NCI-H2081 (cell line): ENCODE measurements at places on chromosomes 5 and 9.
A peak's percentile ranks its signal among the peaks of the same experiment; 100 is the strongest.

DNA sequence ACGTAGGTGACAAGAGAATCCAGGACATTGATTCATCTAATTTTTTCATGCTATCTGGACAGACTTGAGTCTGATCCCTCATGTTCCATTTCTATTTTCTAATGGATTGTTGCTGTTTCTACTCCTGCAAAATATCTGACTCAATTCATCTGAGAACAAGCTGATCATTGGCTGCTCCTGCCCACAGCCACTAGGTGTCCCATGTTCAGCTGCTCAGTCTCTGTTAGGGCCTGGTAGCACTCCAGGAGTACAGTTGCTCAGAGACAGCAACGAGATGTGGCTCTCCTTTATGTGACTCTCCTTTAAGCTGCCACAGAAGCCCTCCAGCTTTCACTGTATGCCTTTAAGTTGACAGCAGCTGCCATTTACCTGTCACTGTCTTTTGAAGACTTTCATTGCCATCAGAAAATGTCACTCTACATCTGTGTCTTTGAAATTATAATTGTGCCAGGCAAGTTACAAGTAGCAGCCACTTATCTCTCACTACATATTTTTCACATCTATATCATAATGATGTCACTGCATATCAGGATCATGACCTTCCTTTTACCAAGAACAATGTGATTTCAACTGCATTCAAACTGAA lies 1944.2 kb upstream of the NUDT12 start:
- peak; percentile 1 for DNase-seq

GRCh38 chr9:16412740-16413139 lies 457.7 kb downstream of the BNC2 start:
- no peak for DNase-seq

- no peak for DNase-seq
These were observed 11.2 kb upstream of the MRNIP start for GRCh38 chr5:179869641-179870402.

- no peak for DNase-seq
These were observed 5.9 kb upstream of the SLC22A5 start for GRCh38 chr5:132363431-132364112.

DNA sequence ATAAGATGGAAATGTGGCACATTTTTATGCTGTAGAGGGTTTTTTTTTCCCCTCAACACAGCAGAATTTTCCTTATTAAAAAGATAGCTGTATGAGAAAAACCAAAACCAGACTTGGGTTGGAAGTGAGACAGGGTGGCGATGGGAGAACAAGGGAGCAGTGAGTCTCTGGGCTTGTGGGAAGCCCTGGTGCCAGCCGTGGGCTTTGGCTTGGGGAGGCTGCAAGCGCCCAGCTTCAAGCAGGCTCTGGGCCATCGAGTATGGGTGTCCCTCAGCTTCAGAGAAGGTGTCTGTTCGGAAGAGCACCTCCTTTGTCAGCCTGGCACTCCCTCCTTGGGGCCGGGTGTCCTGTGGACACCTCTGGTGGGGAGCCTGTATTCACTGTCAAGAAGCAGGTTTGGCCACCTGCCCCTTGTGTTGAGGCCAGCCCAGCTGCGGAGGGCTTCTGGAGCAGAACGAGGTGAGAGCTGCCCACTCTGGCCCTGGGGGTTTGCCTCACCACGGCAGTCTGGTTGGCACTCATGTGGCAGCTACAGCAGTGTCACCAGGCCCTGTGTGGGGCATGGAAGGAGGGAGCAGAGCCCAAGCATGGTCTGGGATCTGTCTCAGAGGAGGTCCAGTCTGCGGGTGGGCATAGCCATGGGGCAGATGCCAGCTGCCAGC lies 37.6 kb upstream of the ANGPTL2 start:
- no peak for DNase-seq

DNA sequence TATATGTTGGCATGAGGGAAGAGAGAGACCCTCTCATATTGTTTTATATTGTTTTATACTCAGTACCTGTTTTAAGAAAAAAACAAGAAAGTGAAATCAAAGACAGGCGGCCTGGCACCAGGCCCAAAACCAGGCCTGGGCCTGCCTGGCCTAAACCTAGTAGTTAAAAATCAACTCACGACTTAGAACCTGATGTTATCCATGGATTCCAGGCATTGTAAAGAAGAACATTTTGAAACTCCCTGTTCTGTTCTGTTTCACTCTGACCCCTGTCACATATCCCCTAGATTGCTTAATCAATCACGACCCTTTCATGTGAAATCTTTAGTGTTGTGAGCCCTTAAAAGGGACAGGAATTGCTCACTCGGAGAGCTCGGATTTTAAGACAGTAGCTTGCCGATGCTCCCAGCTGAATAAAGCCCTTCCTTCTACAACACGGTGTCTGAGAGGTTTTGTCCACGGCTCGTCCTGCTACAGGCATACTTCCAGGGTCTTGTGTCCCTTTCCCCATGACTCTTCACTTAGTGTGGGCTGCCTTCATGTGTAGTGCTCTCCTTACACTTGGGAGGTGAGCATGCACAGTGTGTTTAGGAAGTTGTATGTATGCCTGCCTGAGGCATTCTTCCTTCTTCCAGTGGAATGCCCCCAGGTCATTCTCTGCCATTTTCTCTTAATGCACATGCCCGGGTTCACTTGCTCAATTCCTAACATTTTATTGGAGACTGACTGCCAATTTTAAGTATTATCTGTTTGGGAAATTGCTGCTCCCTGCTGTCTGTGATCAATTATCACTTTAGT lies 17.8 kb downstream of the TBCA start:
- DNase-seq: no peak

DNA sequence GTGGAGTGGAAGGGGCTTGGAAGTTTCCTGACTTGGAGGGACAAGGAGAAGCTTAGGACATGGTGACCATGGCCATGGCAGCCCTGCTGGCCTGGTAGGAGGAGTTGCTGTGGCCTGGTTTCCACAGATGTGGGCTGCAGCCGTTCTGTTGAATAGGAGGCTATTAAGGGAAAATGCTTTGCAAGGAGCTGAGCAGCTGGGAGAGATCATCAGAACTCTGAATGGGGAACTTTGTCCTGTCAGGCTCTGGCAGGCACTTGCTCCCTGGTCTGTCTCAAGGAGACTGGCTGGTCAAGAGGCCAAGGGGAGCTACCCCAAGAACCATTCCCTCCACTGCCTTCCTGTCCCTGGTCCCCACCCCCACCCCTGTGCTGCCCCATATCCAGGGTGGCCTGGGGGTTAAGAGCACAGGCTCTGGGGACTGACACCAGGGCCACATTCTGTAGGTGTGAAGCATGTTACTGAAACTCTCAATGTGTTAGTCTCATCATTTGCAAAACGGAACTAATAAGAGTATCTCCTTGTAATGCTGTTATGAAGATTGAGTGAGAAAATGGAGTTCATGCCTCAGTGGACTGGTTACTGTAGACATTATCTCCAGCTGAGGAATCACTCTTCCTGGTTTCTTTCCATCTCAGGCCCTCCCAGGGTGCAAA lies 84.0 kb upstream of the ARAP3 start:
- DNase-seq: no peak

- DNase-seq: no peak
These were observed 43.3 kb downstream of the DOCK8 start for GRCh38 chr9:257957-258356.

- DNase-seq: no peak
These were observed 3.5 kb upstream of the BHMT start for GRCh38 chr5:79108086-79108485.

- no peak for DNase-seq
These were observed 317.9 kb upstream of the MEF2C start for GRCh38 chr5:89200899-89201298.

DNA sequence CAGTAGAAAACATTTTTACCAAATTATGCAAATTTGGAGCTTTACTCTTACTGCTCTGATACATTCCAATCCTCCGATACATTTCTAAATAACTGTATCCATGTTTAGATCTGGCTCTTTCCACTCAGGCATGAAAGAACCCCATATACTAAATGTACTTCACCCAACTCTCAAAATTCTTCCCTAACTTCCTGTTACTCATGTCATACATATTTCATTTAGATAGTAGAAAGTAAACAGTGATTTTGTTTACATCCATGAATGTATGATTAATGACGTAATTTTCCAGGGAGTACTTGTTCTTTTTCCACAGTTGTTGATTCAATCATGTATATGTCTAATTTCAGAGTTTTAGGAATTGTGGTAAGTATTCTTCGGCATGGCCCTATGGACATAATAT lies 1426.5 kb upstream of the C9orf72 start:
- DNase-seq: no peak

GRCh38 chr5:128466980-128467379 lies 71.1 kb downstream of the FBN2 start:
- no peak for DNase-seq

- no peak for DNase-seq
These were observed 11.6 kb upstream of the DBN1 start for GRCh38 chr5:177484902-177485549.

DNA sequence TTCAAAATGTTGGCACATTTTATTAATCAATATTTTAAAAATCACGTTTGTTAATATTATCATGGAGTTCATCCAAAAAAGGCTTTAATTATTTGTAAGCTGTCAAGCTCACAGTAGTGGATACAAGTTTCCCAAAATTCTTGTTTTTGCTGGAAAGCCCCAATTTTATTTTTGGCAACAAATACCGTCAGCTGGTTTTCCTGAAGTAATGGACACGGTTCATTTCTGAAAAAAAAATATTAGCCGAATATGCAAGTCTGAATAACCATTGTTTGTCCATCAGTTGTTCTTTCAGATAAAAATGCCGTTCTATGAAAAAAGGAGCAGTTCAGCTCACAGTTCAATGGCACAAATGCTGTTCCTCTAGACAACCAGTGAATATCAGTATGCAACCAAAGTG lies 101.5 kb upstream of the RAI14 start:
- no peak for DNase-seq

GRCh38 chr5:126383776-126384175 lies 39.4 kb upstream of the GRAMD2B start:
- no peak for DNase-seq

DNA sequence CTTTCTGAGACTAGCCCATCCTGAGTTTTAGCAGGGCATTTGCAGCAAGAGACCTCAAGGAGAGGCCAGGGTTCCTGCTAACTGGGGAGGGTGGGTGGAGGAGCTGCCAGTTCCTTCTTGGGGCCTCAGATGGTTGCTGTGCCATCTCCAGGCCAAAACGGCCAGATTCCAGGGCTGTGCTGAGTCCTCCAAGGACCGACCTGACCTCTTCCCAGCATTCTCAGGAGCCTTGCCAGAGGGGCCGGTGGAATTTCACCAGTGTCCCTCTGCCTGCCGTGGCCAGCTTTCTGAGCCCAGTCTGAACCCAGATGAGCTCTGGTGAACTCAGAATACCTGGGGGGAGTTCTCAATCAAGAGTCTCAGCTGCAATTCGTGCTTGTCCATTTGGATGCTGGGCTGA lies 54.3 kb downstream of the TSTD2 start:
- DNase-seq: no peak

GRCh38 chr5:8606231-8606630 lies 737.3 kb downstream of the MTRR start:
- DNase-seq: no peak

GRCh38 chr5:1490376-1490775 lies 33.4 kb downstream of the LPCAT1 start:
- DNase-seq: no peak

DNA sequence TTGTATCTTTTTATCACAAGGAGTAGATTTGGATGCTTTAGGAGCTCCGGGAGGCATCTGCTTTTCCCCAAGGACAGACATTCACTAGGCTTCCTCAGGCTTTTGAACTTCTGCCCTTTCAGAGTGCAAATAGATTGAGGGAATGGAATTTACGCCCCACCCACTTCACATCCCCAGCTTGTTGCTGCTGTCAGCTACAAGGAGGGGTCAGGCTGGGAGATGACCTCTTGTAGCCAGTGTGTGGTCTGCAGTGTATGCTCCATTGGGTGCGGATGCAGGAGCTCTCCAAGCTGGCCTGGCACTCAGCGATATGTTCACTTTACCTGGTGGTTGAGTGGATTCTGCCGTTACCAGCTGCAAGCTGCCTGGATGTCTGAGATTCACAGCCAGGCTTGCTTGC lies 6.4 kb downstream of the TNFSF15 start:
- DNase-seq: no peak

DNA sequence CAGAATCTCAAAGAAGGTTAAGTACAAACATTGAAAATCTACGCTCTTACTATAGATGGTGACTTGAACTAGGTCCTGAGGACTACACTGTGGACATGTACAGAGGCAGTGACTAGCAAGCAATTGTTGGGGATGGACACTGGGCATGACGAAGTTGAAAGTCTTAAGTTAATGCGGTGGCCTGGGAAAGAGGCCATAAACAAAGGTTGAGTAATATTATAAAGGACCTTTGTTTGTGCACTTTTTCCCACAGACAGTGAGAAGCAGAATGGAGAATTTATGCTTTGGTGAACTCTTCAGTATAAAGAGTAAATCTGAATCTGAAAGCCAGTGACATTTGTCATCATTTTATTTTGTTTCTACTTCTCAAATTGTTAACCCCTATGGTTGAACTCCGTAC lies 15.3 kb downstream of the ALDH1A1 start:
- DNase-seq: no peak

DNA sequence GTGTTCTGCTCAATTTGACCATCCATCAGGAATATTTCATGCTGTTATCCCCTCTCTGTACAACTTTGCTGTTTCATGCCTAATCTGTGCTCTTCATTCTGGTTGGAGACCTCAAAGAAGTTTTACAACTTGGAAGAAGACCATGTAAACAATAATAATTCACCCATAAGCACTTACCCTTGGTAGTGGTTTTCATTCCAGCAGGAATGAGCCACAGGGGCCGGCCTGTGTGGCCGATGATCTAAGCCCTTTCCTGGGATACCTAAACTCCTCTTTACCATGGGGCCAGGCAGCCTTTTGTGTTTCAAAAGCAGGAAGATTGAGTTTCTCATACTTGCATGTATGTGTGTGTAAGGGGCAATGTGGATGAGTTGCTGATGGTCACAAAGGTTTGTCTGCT lies 165.0 kb downstream of the FGF1 start:
- no peak for DNase-seq

DNA sequence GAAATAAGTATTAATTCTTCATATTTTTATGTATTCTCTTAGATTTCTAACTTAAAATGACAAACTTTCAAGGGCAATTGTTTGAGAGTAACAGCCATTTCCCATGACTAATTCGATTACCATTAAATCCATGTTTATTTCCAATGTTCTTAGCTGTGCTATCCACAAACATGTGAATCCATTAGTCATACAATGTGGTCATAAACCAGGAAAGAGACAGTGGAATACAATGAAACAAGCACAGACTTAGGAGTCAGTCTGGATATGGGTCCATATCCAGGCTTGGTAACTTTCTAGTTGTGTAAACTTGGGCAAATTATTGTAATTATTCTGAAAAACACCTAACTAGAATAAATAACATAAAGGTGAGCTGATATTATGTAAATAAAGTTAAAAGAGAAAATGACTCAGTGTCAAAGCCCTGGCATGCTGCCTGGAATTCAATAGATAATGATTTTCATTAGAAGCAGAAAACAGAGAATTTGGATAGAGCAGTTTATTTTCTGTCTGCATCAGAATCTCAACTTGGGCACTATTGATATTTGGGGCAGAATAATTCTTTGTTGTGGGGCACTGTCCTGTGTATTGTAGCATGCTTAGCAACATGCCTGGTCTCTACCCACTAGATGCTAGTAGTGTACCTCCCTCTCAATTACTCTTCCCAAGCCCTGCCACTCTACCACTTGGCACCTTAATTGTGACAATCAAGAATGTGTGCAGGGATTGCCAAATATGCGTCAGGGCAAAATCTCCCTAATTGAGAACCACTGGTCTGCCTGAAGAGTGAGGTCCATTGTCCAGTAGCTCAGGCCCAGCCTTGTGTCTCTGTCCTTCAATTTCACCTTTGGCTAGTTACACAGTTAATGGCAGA lies 44.7 kb upstream of the SLC27A6 start:
- peak; percentile 2 for DNase-seq
